Stimulated activated CD8-positive, alpha-beta memory T cell treated with anti-CD3 and anti-CD28 coated beads, Interleukin-2, amount 100 ng/mL, for 1 hour (primary cell): ENCODE measurements at places on chromosomes 1 and 21.

DNA sequence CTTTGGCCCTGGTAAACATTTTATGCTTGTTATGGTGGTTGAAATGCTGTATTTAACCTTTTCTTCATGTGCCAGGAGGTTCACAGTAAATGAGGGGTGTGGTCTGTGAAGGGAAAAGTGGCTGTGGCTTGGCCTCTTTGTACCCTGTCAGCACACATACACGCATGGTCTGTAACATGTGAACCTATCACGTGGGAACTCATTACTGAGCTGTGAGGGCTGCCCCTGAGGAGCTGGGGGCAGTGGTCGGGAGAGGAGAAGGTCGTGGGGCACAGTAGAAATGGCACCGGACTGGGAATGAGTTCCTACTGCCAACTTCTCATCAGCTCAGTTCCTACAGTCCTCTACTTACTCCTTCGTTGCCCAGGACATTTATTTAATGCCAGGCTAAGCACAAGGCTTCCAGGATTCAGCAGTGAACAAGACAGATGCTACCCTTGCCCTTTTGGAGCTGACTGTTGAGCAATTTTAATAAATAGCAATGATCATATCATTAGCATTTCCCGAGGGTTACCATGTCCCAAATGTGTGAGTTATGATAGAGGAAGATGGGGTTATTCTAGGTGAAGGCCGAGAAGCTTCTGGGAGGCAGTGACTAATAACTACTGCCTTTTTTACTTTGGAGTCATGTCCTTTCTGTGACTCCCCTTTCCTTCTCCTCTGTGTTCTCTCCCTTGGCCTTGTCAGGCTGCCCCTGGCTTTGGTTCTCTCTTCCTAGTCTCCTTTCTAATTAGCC is 38.8 kb downstream of the DDR2 start:
- DNase-seq, result no peak

GRCh38 chr1:42456754-42457089 is 379 bp downstream of the PPCS start:
- DNase-seq, result no peak

- DNase-seq, result no peak
Observed at GRCh38 chr1:102185260-102185659, 188.5 kb upstream of the OLFM3 start.

DNA sequence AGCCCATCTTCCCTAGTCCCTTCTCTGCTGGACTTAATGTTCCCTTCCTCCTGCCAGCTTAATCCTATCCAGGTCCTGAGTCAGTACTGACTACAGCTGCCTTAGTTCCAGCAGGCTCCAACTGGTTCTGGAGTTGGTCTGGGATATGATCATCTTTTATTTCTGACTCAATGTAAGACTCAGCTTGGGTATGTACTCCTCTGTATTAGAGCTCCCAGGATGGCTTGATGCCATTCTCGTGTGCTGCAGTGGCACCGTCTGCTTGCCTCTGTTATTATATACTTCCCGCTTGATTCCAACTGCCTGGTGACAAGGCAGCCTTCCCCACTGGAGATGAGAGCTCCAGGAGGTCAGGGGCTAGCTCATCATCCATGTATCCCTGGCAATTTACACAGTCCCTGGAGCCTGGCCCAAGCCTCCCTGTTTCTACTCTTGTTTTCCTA is 164.4 kb upstream of the DPT start:
- no peak for DNase-seq

- no peak for DNase-seq
Observed at GRCh38 chr21:16800536-16801275, 712.1 kb upstream of the CXADR start.

- DNase-seq, result no peak
Observed at GRCh38 chr1:172513479-172513878, 19.5 kb upstream of the SUCO start.

GRCh38 chr1:53465023-53465957 is 6.1 kb downstream of the DMRTB1 start:
- DNase-seq, result no peak

DNA sequence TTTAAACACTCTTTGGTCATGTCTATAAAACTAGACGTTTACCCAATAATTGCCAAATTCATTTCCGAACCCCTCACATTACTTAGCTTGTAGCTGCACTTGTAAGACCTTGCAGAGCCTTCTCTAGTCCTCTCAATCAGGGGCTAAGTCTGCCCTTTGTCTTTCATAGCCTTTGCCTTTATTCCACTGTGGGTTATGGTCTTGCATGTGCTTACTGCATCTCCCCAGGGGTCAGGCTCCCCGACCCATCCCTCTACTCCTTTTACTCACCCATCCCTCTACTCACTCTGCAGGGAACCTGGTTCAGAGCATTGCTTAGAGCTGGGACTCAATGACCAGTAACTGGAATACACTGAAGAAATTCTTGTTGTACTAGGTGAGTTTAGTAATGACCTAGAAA is 235.4 kb downstream of the PCP4 start:
- DNase-seq, result no peak

GRCh38 chr1:116485976-116486375 is 84.8 kb downstream of the CD58 start:
- no peak for DNase-seq

DNA sequence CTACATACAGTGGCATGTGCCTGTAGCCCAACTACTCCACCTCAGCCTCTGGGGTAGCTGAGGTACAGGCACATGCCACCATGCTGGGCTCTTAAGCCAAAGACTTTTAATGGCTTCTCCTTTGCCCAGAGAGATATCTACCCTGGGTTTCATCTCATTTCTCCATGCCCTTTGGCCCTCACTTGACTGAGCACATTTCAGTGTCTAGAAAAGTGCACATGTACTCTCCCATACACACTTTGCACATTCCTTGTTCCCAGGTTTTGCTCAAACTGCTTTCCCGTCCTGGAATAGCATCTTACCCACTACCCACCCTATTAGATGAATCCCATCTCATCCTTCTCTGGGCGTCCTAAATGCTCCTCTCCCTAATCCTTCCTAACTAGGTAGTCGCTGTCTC is 10.2 kb upstream of the RXRG start:
- DNase-seq, result no peak

- DNase-seq, result no peak
Observed at GRCh38 chr1:223727541-223727940, 15.2 kb downstream of the CAPN2 start.

DNA sequence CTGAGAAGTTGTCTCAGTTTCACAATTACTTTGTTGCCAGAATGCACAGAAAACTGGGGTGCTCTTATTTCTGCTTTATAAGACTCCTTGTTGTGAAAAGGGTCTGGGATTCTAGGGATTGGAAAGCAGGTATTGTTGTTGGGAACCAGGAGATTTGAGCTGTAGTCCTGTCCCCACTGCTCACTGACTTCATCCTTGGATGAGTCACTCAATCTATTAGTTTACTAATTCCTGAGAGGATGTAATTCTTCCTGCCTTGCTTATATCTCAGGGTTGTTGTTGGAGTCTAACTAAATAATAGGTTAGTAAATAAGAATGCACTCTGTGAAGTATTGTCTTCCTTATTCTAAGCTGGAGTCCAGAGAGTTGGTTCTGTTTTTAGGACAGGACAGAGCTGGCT is 172.5 kb upstream of the GALNT2 start:
- no peak for DNase-seq

DNA sequence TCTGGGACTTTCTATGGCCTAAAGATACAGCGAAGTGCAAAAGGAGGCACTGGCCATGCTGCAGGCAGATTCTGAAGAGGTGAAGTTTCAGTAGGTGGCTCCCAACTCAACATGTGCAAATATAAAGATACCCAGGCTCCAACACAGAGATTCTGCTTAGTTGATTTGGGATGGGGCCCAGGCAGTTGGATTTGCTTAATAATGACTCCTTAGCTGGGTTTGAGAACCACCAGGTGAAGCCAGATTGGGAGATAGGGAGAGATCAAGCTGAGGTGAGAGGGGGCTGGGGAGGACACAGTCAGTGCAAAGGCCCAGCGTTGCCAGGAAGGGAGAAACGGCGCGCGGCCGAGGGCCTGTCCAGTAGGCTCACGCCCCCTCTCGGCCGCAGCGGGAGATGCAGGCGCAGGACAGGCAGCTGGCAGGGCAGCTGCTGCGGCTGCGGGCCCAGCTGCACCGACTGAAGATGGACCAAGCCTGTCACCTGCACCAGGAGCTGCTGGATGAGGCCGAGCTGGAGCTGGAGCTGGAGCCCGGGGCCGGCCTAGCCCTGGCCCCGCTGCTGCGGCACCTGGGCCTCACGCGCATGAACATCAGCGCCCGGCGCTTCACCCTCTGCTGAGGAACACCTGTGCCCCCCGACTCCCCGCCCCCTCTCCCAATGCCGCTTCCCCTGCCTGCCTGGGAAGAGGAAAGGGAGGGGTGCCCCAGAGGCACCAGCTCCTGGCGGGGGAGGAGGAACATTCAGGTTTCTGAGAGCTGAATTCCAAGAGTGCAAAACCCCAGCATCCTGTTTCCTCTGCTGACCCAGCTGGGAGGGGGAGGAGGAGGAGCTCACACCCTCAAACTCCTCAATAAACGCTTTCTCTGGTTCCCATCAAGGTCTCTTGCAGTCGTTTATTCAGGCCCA is 1.2 kb downstream of the FAM167B start:
- DNase-seq, result no peak

GRCh38 chr1:36306210-36306901 is at the start of gene SH3D21:
Gene SH3D21, plus strand, starts transcription at chr1:36306368. Its CDS starts 53 bp downstream, at chr1:36306421.
- DNase-seq, result no peak

DNA sequence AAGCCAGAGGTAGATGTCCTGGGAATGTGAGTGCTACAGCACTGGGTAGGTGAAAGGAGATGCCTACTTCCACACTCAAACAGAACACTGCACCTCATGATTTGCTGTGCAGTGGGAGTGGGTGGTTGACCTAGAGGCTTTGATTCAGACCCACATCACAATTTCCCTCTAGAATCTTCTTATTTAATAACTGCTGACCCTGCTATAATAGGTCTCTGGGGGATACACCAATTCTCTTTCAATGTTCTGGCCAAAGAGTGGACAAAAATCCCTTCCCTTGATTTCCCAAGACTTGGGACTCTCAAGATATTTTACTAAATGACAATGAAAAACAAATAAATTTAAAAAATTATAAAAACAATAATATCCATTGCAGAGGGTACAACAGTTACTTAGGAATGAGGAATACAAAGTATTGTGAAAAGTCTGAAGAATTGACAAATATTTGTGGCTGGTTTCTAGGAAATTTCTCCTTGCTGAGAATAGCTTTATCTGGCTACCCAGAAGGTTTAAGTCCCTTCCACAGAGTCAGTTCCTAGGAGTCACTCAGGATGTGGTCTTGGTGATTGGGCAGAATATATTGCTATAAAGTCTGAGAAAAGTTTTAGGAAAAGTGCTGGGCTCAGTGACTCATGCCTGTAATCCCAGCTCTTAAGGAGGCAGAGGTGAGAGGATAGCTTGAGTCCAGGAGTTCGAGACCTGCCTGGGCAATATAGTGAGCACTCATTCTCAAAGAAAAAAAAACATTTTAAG is 2.4 kb upstream of the FCGR2A start:
- DNase-seq, result no peak

DNA sequence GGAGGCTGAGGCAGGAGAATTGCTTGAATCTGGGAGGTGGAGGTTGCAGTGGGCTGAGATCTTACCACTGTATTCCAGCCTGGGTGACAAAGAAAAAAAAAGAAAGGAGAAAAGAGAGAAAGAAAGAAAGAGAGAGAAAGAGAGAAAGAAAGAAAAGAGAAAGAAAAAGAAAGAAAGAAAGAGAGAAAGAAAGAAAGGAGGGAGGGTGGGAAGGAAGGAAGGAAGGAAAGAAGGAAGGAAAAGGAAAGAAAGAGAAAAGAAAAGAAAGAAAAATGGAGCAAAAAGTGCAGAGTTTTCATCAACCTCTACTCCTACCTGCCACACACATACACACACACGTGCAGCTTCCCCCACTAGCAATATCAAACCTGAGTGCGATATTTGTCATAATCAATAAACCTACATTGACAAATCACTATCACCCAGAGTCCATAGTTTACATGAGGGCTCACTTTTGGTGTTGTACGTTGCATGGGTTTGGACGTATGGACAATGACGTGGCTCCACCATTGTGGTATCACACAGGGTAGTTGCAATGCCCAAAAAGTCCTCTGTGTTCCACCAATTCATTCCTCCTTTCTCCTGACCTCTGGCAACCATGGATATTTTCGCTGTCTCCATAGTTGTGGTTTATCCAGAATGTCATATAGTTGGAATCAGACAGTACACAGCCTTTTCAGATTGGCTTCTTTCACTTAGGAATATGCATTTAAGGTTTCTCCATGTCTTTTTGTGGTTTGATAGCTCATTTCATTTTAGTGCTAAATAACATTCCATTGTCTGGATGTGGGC is 36.5 kb downstream of the EVA1C start:
- no peak for DNase-seq

GRCh38 chr21:31345136-31345535 is 1.1 kb upstream of the TIAM1 start:
- DNase-seq, result no peak

- DNase-seq, result no peak
Observed at GRCh38 chr1:41640141-41640751, 155.8 kb upstream of the EDN2 start.

DNA sequence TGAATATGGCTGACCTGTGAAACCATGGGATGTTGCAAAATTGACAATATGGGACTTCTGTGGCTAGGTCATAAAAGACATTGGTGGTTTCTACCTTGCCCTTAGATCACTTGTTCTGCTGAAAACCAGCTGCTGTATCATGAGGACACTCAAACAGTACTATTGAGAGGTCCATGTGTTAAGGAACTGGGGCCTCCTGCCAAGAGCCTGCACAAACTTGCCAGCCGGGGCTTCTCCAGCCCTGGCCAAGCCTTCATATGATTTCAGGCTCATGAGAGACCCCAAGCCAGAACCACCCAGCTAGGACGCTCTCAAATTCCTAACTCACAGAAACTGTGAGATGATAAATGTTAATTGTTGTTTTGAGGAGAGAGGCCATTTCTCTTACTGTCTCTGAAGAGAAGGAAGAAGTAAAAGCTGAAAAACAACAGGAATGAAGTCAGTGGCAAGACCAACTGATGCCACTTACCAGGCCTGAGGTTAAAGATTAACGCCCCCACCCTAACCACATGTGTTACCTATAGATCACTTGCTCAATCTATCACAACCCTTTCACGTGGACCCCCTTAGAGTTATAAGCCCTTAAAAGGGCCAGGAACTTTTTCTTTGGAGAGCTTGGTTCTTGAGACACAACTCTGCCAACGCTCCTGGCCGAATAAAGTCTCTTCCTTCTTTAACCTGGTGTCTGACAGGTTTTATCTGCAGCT is 3.9 kb upstream of the PITHD1 start:
- DNase-seq, result no peak
